HAP-1 (cell line): ENCODE measurements at places on chromosomes 16 and 17.

DNA sequence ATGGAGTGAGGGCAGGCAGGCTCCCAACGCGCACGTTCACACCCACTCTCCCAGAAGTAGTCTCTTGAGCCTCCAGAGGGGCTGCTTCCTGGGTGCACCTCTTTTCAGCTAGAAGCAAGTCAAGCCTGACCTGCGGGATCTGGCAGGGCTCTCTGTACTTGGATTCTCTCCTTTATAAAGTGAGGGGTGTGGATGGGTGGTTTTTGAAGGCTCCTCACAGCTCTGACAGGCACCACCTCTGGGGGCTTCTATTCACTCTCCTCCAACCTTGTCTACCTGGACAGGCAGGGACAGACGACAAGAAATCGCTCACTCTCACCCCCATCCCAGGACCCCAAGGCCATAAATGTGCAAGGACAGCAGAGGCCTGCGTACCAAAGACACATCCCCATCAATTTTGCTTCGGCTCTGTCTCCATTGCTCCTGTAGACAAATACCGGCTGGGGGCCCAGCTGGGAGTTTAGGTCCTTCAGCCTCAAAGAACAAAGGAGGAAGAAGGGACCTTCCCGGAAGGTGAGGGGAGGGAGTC is 814 bp upstream of the DYNLL2 start:
- DNase-seq, result no peak

DNA sequence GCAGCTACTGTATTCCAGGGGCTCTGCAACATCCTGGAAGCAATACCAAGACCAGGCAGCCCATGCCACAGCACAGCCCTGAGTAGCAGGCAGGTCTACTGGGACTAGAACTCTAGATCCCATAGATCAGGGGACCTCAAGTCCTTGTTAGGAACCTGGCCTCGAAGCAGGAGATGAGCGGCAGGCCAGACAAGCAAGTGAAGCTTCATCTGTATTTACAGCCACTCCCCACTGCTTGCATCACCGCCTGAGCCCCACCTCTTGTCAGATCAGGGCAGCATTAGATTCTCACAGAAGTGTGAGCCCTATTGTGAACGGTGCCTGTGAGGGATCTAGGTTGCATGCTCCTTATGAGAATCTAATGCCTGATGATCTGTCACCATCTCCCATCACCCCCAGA is 295.7 kb upstream of the TNRC6C start:
- no peak for DNase-seq

DNA sequence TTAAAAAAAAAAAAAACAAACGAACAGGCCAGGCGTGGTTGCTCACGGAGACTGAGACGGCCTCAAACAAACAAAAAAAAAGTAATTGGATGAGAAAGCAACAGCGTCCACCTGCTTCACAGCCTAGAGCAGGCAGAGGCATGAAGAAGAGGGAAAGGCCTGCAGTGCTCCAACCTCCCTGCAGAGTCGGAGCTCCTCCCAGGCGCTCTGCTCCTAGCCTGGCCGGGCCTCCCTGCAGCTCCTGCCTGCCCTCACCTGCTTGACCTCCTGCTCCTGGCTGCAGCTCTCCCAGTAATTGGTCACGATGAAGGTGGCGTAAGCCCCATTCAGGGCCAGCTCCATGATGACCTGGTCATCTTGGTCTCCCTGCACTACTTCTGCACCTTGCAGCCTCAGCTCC is 5.5 kb downstream of the NMRAL1 start:
- DNase-seq, result no peak

GRCh38 chr17:74147966-74148365 is 55.5 kb upstream of the RPL38 start:
- no peak for DNase-seq

DNA sequence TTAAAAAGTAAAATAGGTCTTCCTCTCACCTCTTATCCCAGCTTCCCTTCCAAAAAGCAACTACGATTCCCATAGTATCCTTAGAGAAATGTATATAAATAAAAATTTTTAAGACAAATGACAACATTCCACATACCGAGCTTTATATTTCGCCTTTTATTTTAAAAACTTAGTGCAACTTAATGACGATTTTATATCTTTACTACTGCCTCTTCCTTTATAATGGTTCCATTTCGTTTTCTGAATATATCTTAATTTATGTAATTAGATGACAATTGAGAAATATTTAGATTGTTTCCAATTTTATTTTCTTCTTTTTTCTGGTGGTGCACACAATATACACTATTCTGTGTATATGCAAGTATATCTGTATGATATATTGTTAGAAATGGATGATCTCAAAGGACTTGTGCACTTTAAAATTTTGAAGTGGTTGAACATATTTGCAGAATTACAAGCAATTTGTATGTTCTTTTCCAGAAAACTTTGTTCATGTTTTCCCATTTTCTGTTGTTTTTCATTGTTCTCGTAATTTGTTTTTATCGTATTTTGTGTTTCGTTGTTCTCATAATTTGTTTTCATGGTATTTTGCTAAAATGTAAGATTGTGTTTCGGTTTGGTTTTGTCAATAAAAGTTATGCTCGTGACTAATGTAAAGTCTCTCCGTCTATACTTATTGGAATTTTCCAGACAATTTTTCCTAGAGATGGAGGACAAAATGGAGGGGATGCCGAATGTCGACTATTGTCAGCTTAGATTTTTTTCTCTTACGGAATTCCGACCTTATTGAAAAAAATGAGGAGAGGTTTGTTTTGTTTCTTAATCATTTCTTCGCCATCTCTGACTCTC is 20.4 kb upstream of the HOXB13 start:
- DNase-seq, result no peak

- peak; percentile 35 for DNase-seq
Observed at GRCh38 chr17:8122422-8122923, 1.4 kb downstream of the HES7 start.

- peak; percentile 40 for DNase-seq
Observed at GRCh38 chr16:75402821-75403475, 30.4 kb downstream of the CFDP1 start.

DNA sequence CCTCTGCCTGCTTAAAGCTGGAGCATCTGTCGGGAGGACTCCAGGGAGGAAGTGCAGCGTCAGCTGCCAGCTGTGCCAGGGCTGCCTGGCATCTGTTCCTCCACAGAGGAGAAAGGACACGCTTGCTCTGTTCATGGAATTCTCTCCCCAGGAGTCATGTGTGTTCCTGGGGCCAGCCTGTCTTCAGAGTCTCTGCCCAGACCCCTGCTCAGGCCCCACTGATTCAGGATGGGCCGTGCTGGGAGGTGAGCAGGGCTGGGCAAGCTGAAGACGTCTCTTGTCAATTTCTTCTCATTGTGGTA is 24.2 kb downstream of the CRISPLD2 start:
- DNase-seq, result no peak
